ENCODE measurements at places on chromosomes 5 and 9.
A peak's percentile ranks its signal among the peaks of the same experiment; 100 is the strongest.

DNA sequence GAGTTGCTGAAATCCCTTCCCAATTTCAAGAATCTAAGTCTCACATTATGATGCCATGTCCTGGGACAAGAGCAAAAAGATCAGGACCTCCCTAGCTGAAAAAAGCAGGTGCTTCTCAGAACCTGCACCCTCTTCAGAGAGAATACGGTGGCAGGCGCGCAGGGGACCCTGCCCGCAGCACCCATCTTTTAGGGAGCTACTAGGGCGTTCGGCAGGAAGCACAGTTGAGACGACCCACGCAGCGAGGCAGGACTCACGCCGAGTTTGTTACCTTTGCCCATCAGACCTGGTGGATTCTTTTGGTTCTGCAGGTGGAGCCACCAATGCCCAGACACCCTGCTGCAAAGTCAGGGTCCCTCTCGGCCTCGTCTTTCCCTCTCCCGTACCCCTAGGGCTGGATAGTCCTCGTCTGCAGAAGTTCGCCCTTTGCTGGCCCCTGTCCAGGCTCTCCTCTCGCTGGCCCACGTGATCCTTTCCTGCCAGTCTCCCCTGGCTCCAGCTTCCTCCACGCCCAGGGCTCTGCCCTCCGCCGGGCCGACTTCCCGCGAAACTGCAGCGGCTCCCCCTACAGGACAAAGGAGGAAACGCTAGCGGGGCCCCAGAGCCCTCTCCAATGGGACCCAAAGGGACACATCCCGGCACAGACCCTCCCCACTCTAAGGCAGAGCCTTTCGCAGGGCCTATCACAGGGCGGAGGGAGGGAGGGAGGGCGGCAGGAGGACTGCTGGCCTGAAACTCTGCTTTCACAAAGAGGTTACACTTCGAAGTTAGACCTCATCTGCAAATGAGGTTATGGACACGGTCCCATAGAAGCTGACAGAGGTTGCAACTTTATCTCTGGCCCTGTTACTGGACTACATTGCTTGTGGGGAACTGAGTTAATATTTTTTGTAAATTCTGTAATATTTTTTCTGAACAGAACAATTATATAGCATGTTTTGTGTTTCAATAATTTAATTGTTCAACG is 28.8 kb downstream of the TMEM174 start:
- DNase-seq, result peak; percentile 87

GRCh38 chr9:81375187-81376100 is 313.9 kb downstream of the TLE1 start:
- DNase-seq, result no peak

DNA sequence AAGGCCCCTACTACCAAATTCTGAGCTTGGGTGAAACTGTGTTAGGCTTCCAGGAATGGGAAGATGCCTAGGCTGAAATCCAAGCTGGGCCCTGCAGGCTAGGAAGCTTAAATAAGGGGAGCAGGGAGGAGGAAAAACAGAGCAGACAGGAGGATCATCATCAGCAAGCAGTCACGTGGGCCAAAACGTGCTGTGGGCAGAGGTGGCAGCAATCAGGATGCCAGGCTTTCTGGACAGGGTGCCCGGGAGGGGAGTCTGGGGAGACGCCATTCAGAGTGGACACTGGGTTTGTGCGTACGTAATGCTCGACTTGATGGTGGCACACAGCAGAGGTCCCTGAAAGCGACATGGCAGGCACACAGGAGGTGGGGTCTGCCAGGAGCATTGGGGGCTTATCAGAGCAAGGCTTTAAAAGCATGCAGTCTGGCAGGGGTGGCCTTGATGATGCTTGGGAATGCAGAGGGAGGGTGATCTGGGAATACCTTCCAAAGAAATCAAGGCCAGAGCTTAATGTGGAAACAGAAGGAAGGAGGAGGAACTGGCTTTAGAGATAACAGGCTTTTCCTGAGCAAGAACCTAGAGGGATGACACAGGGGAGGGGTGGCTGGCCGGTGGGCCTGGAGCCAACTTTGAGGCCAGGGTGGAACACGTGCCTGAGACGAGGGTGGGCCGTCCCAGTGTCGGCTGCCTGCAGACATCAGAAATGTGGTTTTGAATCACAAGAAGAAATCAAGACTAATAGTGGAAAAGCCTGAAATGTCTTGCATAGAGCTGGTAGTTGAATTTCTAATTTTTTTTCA is 212.5 kb downstream of the GADD45G start:
- DNase-seq, result no peak

- DNase-seq, result no peak
Measured at GRCh38 chr9:134504106-134504385, 137.6 kb upstream of the COL5A1 start.

GRCh38 chr9:131709771-131710431 is 30.0 kb downstream of the RAPGEF1 start:
- DNase-seq, result no peak

DNA sequence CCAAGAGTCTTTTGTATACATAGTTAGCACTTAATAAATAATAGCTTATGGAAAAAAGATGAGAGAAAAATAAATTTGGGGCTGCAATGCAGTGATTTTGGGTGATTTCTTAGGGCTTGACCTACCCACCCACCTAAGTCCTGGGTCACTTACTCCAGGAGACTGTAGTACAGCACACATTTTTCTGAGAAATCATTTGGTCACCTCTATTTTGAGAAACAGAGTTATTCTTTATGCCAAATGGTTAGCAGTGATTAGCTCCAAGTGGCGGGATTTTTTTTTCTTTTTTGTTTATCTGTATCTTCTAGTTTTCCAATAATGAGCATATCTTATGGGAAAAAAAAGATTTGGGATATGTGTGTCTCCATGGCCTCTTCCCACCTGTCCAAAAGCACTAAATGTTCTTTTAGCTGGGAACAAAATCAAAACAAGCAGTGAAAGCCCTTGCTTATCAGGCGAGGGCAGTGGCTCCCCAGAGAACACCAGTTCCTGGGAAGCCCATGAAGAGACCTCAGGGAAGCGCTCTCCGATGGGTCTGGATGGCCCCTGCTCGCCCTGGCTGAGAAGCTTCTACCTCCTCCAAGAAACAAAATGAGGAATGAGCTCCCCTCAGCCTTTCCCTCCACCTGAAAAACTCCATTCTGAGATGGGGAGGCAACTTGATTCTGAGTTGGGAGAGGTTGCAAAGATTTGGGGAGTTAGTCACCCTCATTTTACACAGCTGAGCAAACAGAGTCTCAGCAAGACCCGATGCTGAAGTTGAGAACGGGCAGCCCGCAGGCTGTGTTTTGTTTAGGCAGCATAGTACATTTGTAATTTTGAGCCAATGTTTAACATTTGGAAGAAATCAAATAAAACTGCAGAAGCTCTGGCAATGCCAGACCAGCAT is 69.9 kb downstream of the CYFIP2 start:
- DNase-seq, result no peak

- DNase-seq, result no peak
Measured at GRCh38 chr9:134929193-134930158, 11.8 kb upstream of the FCN1 start.

DNA sequence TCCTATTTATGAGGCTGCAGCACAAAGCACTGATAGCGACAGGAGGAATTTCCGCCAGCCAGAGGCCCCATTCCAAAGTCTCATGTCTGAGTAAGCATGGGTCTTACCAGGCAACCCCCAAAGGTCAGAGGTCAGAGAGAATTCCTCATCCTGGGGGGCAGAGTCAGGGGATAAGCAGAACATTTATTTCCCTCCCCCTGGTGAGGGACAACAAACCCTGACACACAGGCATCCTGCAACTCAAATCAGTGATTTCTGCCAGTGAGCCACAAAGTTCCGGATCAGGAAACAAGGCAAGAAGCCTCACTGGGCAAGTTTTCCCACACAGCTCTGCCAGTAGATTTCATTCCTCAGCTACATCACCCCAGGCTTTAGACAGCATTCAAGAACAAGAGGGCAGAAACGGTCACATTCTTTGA is 37.0 kb downstream of the ADAMTS12 start:
- DNase-seq, result peak; percentile 96

DNA sequence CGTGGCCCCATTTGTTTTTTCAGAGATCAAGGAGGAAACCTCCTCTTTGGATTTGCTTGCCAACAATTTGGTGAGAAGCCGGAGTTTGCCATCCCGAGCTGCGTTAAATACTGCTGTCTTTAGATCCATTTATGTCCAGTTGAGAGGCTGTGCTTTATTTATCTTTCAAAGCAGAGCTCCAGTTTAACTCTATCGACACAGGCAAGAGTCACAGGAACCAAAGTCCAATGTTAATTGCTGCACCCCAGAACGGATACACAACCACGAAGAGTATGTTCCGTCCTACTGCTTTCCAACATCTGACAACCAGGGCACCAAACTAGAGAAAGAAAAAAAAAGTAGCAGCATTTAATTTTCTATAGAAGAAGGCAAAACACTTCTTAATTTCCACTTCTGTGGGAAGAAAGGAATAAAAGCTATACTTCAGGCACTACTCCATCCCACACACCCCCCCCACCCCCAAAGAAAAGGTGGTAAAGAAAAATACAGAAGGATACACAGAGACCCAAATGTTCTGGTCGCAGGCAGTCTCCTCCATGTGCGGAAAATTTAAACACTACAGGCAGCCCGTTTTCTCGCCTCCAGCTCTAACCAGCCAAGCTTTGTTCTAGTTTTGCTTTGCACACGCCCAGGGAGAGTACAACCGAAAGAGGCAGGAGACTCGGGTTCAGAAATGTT is 1.1 kb downstream of the FEM1C start:
- DNase-seq, result peak; percentile 54

Measured in kidney tubule cell (primary cell).